Progenitor cell of endocrine pancreas (in vitro differentiated cells): ENCODE measurements at places on chromosomes 3 and 15.

DNA sequence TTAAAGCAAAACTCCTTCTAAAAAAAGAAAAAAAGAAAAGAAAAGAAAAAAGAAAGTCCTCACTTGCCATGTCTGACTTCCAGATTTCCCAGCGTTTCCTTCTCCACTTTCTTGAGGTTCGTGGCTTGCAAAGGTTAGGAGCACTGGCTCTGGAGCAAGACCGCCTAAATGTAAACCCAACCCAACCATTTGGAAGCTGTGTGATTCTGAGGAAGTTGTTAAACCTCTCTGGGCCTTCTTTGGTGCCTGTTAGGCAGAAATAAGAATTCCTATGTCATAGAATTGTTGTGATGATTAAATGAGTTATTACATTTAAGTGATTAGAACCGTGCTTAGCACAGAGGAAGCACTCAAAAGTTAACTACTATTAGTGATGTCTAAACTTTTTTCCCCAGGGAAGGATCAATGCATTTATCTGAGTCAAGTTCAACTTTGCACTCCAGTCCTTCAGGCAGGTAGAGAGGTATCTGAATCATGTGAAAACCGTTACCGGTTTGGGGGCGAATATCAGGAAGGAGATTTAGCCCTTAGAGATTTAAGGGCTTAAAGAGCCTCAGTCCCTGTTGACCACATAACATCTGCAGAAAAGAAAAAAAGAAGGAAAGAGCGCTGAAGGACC, 78.3 kb upstream of the HES1 start:
- no peak for DNase-seq

- no peak for DNase-seq
These were observed 642.6 kb downstream of the MAGI1 start for GRCh38 chr3:65396078-65396477.

- no peak for DNase-seq
These were observed 46.9 kb downstream of the TBL1XR1 start for GRCh38 chr3:177150218-177150916.

DNA sequence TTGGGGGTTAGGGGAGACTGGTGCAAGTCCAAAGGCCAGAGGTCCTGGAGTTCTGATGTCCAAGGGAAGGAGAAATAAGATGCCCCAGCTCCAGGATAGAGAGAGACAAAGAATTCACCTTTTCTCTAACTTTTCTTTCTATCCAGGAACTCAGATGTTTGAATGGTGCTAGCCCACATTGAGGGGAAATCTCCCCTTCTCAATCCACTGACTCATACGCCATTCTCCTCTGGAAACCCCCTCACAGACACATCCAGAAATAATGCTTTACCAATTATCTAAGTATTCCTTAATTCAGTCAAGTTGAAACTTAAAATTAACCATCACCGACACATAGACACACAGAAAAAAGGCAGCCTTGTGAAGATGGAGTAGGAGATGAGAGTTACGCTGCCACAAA, 1085.2 kb downstream of the NSUN3 start:
- DNase-seq: no peak

- DNase-seq: no peak
These were observed 16.8 kb upstream of the ABHD2 start for GRCh38 chr15:89071471-89071870.

DNA sequence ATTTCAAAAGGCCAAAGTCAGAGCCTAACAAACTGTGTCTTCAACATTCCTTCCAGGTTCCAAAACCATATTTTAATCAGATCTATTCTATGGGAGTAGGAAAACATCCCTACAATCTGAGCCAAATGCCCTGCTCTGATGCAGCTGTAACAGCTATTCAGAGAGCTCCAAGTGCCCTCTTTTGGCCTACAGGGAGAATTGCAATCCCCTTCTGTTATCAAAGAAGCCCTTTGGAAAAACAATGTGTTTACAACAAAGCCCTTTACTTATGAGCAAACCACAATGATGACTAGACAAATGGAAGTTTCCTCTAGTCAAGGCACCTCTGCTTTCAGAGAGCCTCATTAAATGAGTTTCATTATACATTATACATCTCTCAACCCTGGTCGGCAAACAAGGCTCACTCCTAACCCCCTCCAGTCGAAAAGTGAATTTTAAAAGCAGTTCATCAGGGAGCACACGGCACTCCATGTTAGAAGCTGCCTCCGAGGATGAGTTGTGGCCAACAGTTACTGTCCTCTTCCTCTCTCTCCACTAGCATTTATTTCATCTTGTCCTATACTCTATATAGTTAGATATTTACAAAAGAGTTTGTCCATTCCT, 42.6 kb upstream of the TMCO5A start:
- no peak for DNase-seq

DNA sequence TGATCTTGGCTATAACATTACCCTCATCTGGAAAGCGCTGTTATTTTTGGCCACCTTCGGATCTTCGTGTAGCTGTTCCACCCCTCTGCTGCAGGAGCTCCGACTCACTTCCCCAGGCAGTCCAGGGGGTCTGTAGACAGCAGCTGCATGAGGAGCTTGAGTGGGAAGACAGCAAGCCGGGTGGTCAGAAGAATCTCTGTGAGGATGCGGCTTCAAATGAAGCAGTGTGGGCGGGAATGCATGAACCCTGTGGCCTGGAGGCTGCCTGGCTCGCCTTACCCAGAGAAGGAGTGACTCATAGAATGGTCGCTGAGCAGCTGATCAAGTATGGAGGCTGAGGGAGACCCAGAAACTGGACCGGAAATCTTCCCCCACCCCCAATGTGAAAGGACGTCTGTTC, 45.2 kb upstream of the NR2F2 start:
- no peak for DNase-seq

- no peak for DNase-seq
These were observed 467.0 kb downstream of the NSUN3 start for GRCh38 chr3:94529816-94530215.

- DNase-seq: no peak
These were observed 271.4 kb downstream of the TIGIT start for GRCh38 chr3:114565216-114565615.

DNA sequence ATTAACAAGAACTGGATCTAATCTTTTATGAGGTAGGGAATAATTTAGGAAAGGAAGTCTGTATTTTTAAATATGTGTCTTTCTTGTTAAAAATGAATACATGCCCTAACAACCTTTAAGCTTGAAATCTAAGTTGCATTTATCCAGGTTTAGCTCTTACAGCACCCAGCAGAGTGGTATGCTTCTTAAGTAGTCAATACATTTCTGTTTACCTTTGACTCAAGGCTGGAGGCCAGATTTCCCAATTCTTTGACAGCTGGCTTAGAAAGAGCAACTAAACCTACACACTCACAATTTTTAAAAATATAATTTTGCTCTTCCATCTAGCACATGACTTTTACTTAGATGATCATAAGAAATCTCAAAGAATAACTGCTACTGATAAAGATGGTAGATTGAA, 148.9 kb downstream of the DPH6 start:
- DNase-seq: no peak

DNA sequence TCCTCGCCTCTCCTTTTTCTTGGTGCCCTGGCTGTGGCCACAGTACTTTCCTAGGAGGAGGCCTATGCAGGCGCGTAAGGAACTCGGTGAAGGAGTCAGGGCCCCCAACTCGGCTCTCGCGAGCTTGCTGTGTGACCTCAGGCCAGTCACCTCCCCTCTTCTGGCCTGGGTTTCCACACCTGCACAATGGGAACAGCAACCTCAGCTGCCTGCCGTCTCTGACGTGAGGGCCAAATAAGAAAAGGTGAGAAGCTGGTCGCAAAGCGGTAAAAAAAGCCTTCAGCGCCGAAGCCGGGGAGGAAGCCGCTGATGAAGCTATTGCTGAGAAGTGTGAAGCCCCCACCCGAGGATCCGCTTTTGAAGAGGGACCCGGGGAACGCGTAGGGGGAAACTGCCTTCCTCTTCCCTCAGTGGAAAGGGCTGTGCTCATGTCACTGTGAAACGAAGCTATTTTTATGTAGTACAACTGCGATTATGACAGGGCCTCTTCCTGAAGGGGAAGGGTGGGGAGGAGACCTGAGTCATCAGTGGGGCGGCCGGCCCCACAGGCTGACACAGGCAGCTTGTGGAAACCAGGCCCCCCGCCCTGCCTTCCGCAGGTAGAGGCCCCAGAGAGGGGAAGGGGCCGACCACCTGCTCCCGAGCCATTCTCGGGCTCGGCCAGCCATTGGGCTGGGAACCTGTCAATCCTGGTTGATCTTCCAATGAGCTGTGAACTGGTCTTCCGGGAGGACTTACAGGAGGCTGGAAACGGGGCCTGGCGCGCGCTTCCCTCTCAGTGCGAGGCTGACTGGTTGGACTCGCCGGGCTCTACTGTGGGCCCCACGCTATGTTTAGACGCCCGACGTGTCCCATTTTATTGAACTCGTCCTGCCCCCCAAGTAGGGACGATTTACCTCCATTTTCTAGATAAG, 18.0 kb upstream of the ANKDD1A start:
- DNase-seq: peak; percentile 91

GRCh38 chr3:66431494-66431893, 69.3 kb downstream of the LRIG1 start:
- DNase-seq: no peak

DNA sequence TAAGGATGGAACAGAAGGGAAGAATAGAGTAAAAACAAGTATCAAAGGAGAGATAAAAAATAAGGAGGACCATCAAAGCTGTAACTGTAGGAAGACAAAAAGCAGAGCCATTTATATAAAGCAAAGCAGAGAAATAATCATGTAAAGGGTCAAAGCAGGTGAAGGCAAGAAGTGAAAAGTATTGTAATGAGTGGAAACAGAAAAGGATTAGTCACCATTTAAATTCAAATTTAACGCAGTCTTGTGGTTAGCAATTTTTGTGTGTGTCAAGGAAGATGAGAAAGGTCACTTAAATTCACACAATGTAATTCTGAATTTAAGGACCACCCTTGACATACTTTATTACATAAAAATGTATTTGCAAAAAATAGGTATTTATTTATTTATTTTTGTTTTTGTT, 567.8 kb downstream of the ROBO1 start:
- no peak for DNase-seq

DNA sequence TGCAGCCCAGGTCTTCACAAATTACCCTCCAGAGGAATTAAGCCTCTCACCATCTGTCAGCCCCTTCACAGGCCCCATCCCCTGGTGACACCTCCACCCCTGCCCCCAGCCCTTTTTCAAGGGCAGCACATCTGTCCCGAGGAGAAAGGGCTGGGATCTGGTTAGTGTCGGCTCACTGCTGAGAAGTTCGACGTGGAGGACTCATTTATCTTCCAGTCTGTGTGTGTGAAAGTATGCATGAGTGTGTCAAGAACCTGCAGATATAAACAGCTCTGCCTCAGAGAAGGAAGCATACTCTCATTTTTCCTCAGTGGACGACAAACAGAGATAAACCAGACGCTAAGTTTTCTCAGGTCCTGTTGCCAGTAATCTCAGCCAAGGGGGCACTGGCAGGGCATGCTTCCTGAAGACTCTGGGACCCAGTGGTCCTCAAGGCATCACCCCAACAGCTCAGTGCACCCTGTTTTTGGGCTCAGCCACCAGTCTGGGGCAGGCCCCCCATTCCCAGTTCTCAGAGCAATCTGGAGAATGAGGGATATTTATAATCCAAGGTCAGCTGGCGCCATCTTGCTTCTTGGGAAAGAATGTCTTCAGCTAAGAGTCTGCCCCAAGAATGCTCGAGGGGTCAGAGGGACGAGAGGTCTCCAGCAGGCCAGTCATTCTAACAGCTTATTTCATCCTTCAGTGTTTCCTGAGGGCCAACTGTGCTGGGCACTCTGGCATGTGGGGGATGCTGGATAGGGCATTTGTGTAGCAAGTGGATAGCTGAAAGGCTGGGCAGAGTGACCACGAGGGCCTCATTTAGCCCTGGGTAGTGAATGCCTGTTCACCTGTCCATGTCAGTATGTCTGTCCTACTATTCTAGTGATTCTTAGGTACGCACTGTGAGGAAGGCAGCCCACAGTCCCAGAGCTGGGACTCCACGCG, 73.6 kb downstream of the ADCY5 start:
- DNase-seq: no peak

DNA sequence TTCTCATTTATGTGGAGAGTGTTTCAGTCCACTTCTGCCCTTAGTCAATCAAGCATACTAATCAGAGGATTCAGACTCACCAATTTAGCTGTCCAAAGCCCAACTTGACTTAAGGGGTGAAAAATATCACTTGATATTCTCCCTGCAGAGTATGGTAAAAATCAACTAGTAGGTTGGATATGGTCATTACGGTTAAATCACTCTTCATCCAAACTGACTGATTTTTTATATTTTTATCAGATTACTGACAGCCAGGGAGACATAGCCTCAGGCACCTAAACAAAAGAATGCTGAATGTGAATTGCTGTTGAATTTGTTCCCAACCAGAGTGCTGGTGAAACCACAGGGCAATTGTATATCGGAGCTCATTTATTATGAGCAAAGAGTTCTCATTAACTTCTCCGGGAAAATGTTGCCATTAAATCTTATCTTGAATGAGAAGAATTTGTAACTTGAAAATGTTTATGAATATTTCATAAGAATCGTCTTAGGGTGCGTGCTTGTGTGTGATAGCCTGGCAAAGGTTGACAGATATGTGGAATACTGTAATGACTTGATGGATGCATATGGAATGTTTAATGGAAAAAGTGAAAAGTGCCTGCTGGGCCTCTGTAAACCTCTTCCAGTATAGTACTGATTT, 411.2 kb downstream of the NAALADL2 start:
- DNase-seq: no peak

DNA sequence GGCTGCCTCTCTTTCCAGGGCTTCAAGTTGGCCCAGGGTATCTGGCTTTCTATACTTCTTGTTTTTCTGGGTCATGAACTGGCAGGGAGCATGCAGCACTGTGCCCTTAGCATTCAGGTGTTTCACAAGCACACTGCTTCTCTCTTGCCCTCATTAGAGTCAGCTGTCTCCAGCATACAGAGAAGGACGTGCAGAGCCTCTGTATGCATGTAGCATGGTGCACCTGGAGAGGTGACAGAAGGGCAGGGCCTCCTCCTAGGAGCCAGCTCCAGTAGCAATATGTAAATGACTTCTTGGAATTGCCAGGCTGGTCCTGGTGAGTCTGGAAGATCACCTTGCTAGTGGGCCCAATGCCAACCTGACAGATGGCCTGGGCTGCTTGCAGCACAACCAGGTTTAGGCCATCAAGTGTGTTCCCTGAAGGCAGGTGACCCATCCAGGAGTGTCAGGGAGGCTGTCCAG, 44.8 kb upstream of the ATP2C1 start:
- no peak for DNase-seq

DNA sequence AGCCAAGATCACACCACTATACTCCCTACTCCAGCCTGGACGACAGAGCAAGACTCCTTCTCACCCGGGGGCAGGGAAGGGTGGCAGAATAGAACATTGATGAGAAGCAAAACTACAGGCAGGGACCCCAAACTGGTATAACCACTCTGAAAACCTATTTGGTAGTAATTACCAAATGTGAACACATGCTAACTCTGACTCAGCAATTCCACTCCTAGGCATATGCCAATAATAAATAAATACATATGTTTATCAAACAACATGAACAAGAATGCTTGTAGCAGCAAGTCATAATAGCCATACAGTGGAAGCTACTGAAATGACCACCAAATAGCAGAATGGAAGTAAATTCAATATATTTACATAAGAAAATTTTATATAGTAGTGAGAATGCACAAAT, 31.0 kb upstream of the USP50 start:
- DNase-seq: no peak

GRCh38 chr3:178676942-178677790, 140.9 kb downstream of the KCNMB2 start:
- DNase-seq: no peak
